Activated CD4-positive, alpha-beta T cell treated with anti-CD3 and anti-CD28 coated beads, Interleukin-2, amount 10 ng/mL, durations not matched to agents 24 days and 14 days (primary cell): ENCODE measurements at places on chromosomes 7 and 10.

- DNase-seq, result no peak
Observed at GRCh38 chr10:126006264-126006663, 109.9 kb downstream of the FANK1 start.

- DNase-seq, result no peak
Observed at GRCh38 chr10:28496481-28496961, 36.4 kb upstream of the WAC start.

GRCh38 chr7:36037121-36037662 is 115.9 kb upstream of the EEPD1 start:
- no peak for DNase-seq

GRCh38 chr7:11701829-11702560 is 130.0 kb downstream of the THSD7A start:
- DNase-seq, result no peak

GRCh38 chr10:29955329-29955935 is 104.0 kb downstream of the JCAD start:
- DNase-seq, result no peak
